ENCODE measurements at places on chromosomes 5 and 9.

DNA sequence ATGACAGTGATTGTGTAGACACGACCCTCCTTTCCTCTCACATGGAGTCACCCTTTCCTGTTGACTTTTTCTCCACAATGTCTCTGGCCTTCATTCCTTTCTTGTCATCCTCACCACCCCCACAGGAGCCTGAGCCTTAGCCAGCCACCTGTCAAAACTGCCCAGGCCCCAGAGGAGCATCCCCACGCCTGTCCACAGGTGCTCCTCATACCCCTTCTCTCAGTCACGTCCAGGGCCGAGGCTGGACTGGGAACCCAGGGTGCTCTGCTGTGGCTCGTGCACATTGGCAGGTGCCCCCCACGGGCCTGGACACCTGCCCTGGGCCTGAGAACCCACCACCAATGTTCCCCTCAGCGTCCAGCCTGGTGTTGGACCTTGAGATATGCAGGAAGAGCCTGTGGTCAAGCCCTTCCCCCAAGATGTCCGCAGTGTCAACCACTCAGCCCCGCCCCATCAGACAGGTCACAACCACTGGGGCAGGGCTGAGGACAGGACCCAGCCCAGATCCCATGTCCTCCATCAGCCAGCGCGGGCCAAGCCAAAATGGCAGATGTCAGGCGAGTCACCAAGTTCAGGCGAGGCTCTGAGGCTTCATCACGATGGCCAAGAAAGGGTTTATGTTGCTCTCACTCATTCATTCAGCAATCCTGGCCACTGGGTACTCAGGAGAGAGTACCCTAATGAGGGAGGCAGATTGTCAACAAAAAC lies 65.8 kb upstream of the STXBP1 start:
- no peak for DNase-seq

DNA sequence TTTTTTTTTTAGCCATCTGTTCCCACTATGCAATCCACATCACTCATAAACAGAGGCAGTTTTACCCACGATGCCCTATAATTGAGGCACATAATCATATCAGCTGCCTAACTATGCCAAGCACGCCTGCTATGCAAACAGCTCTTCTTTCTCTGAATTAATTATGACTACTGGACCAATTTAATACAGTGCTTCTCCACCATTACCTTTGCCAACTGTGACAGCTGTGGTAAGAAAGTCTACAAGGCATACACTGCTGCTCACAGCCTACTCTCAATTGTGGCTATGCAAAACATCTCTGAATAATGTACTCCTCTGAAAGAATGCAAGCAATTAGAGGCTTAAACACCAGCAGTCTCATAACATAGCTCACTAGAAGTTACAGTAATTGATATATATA lies 97.1 kb downstream of the DTWD2 start:
- no peak for DNase-seq

GRCh38 chr9:35729700-35730485 lies 2.1 kb downstream of the TLN1 start:
- DNase-seq: no peak

- no peak for DNase-seq
Observed at GRCh38 chr5:150788977-150789376, 10.4 kb downstream of the SMIM3 start.

- no peak for DNase-seq
Observed at GRCh38 chr5:111116550-111116949, 24.4 kb downstream of the WDR36 start.

DNA sequence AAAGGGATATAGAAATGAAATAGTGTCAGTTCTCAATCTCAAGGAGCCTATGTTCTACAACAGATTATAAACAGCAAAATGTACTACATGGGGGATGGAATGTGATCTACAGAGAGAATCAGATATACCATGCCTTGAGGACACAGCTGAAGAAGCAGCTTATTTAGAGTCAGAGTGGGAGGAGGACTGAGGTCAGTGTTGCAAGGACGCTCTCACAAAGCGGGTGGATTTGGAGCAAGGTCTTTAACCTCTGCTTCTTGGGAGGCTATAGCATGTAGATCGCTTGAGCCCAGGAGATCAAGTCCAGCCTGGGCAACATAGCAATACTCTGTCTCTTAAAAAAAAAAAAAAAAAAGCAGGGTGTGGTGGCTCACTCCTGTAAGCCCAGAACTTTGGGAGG lies 32.8 kb upstream of the PLIN2 start:
- no peak for DNase-seq

DNA sequence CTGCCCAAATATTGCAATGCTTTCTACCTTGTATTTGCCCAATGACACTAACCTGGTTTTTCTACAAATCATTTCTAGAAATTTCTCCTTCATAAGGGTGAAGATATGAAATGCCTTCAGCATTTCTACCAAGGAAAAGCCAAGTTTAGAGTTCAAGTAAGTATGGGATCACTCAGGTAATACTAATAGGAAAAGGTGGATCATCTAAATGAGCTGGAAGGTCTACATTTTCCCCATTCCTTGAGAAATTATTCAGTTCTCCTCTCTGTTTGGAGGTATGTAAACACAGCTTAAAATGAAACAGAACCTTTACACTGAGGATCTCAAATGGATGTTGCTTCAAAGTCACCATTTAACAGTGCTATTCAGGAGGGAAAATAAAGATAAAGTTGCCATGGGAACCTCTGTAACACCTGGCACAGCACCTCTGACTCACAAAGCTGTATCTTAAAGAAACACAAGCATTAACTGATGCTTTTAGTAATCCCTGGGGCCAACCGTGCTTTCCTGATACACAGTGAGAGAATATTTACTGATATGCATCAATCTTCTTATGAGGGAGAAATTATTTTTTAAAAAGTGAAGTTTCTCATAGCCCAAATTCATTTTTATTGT lies 161.3 kb downstream of the DRD1 start:
- DNase-seq: no peak

GRCh38 chr5:92838253-92838652 lies 742.8 kb downstream of the NR2F1-AS1 start:
- no peak for DNase-seq

GRCh38 chr5:31049461-31049860 lies 144.0 kb upstream of the CDH6 start:
- no peak for DNase-seq

- DNase-seq: no peak
Observed at GRCh38 chr5:126508962-126509279, 85.7 kb downstream of the GRAMD2B start.

DNA sequence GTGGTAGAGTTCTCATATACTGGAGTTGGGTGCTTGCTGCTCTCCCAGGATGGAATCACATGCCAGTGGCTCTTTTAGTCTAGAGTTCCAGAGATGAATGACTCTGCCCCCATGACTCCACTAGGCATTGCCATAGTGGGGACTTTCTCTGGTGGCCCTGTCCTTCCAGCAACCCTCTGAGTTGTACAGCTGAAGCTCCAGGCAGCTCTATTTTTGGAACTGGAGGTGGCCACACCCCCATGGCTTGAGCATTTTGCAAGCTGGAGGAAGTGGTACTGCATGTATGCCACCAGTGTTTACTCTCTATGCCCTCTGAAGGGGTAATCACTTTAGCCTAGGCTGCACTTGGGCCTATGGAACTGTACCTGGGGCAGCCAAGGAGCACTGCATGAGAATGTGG lies 112.6 kb downstream of the RANBP17 start:
- DNase-seq: no peak

GRCh38 chr5:127561254-127561653 lies 43.8 kb downstream of the PRRC1 start:
- DNase-seq: no peak

DNA sequence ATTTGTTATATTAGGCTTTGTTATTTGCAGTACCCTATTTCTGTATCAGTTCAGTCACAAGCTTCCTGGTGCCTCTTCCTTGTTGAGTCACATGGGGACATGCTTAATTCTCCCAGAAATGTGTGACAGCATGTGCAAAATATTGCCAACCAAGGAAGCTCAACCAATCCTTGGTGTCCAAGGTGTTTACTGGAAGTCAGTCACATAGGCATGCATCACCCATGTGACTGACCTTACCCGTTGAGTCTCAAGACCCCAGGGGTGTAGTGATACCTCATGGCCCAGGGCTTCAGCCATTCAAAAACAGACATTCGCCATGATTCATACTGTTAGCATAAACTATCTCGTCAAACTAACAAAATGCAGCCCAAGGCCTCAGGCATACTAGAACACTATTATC lies 9.3 kb upstream of the ANKDD1B start:
- no peak for DNase-seq

DNA sequence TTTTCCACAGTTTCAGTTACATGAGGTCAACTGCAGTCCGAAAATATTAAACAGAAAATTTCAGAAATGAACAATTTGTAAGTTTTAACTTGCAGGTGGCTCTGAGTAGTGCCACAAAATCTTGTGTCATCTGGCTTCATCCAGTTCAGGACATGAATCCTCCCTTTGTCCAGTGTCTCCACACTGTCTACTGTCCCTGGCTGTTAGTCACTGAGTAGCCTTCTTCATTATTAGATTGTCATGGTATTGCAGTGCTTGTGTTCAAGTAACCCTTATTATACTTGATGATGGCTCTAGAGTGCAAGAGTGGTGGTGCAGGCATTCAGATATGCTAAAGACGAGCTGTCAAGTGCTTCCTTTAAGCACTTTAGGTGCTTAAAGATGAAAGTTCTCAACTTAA lies 65.3 kb downstream of the CFAP95 start:
- DNase-seq: no peak

DNA sequence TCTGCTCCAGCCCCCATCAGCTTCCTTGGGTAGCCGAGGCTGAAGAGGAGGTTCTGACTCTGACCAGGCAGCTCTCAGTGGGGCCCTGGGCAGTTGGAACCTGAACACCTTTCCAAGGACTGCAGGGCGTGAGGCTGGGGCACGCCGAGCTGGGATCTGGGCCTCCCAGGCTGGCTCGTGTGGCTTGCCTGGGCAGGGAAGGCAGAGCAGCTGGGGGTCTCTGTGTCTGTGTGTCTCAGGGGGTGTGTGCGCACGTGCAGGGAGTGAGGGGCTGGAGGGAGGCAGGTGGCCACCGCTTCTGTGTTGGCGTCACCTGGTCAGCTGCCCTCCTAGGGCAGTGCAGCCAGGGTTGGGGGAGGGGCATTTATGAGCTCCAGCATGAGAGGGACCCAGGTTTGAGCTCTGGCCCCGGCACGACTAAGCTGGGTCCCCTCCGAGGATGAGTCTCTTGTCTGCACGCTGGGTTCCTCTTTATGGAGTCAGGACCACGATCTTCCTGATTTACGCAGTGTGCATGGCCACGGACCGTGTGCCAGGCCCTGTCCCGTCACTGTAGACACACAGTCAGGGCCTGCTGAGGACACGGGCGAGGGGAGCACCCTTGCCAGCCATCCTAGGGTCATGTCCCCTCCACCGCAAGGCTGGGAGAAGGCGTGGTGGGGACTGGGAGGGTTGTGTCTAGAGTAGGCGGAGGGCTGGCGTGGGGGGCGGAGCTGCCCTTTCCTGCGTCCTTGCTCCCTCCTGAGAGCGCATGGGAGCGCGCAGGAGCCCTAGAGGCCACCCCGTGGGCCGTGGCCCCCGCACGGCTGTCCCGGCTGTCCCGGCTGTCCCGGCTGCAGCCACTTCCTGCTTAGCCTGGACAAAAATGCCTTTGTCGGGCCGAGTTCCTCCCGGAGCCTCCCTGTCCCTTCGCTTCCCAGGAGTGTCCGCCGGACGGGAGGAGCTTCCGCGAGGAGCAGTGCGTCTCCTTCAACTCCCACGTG lies 4.6 kb downstream of the ADAMTSL2 start:
- DNase-seq: no peak

DNA sequence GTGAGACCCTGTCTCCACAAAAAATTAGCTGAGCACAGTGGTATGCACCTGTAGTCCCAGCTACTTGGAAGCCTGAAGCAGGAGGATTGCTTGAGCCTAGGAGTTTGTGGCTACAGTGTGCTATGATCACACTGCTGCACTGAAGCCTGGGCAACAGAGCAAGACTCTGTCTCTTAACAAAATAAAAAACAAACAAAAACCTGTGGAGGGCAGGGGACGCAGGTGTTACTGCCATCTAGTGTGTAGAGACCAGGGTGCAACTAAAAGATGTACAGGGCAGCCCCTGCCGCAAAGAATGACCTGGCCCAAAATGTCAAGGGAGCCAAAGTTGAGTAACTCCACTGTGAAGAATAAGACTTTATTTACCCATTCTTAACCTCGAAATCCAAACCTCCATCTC lies 27.1 kb downstream of the ASPN start:
- DNase-seq: no peak

GRCh38 chr9:13491138-13491492 lies 211.6 kb upstream of the MPDZ start:
- no peak for DNase-seq

DNA sequence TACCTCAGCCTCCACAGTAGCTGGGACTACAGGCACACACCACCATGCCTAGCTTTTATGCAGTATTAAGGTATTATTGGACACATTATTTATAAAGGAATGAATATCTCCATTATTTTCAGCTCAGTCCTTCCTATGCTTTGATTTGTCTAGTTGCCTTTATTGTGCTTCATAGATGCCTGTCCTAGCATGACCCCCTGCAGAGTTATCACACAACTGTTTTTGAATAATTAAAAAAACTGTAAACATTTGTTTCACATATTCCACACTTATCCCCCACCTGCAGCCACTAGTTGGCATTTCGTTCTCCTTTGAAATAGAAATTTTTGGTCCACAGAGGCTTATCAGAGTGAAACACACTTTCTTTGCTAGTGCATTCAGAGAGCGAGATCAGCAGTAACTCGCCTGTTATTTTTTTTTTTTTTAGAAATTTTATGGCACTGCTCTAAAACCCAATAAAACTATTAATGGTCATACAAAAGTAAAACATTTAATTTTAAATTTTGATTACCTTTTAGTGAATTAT lies 151.8 kb upstream of the RASA1 start:
- DNase-seq: no peak

- no peak for DNase-seq
Observed at GRCh38 chr5:100402071-100402470, 133.1 kb upstream of the FAM174A start.

- DNase-seq: no peak
Observed at GRCh38 chr5:138625134-138625533, 49.9 kb upstream of the HSPA9 start.

DNA sequence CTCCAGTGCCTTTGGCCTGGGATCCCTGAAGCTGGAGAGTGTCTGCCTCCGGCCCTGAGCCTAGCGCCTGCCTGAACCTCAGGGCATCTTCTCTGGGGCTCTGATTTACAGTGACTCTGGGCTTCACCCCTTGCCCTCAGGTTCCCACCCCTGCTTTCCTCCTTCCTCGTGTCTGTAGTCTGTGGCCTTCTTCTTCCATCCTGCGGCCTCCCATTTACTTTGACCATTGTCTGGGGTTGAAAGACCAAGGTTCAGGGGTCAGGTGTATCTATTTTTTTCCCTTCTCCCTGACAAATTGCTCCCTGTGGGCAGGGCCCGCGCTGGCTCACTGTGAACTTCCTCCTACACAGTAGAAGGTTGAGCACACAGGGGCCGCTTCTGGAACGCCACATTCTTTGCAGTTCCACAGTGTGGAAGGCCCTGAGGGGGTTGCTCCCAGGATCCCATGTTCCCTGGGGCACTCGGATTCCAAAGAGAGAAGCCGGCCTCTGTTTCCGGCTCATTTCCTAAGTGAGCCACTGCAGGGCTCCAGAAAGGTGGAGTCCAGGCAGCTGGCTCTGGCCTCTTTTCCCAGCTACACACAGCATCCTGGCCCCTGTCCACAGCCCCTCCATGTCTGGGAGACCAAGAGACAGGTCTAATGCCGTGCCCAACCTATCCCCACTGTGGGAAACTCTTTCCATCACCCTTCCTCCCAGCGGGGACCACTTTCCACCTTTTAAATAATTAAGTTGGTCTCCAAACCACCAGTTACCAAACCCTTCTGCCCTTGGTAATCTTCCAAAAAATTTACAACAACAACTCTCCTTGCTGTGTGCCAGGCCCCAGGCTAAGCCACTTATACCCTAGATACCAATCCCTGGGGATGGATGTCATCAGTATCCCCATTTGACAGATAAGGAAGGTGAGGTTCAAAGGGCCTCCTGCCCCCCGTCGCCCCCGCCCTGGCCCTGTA lies 140.3 kb upstream of the IER5L start:
- no peak for DNase-seq

GRCh38 chr5:32833127-32833526 lies 122.0 kb downstream of the NPR3 start:
- no peak for DNase-seq
